ENCODE measurements at places on chromosomes 5 and 9.

- no peak for DNase-seq
Observed at GRCh38 chr9:83270116-83270515, 207.2 kb upstream of the RASEF start.

DNA sequence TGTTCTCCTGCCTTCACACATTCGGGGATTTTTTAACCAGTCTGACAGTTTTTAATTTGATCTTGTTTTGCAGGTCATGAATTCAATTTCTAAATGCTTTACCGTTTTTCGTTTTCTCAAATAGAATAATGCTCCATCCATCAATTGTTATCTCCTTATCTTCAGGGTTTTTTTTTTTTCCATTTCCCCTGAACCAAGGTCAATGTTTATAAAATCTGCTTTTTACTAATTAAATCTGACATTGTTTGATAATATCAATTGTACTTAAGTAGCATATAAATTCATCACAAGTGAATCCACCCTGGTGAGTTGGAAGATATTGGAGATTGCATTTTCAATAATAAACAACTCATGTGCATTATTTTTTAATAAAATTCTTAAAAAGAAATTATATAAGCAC is 2004.6 kb upstream of the WWC1 start:
- DNase-seq = no peak

- DNase-seq = no peak
Observed at GRCh38 chr9:5499889-5500398, 10.4 kb upstream of the PDCD1LG2 start.

- no peak for DNase-seq
Observed at GRCh38 chr9:113715086-113715485, 161.0 kb upstream of the ZNF618 start.

DNA sequence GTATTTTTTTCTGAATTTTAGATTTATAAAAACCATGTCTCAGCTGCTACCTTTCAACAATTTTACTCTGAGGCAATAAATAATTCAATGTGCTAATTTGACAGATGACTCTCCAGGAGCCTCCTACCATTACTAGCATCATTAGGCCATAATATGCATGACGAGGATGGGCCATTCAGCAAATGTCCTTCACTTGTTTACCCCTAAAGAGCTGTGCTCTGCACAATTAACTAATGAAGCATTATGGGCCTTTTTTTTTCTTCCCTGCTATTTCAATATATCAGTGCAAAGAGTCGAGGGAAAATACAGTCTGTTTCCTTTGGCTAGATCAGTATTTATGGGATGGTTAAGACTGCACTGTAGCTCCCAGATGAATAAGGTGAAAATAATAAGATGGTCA is 627.2 kb downstream of the ISL1 start:
- DNase-seq = no peak

GRCh38 chr5:170095646-170096045 is 10.1 kb upstream of the FOXI1 start:
- DNase-seq = no peak

- no peak for DNase-seq
Observed at GRCh38 chr5:109561447-109561846, 128.3 kb upstream of the MAN2A1 start.

- DNase-seq = no peak
Observed at GRCh38 chr9:96004379-96004778, 128.9 kb downstream of the ERCC6L2 start.

GRCh38 chr9:86471171-86471815 is 117.1 kb upstream of the TUT7 start:
- DNase-seq = no peak

DNA sequence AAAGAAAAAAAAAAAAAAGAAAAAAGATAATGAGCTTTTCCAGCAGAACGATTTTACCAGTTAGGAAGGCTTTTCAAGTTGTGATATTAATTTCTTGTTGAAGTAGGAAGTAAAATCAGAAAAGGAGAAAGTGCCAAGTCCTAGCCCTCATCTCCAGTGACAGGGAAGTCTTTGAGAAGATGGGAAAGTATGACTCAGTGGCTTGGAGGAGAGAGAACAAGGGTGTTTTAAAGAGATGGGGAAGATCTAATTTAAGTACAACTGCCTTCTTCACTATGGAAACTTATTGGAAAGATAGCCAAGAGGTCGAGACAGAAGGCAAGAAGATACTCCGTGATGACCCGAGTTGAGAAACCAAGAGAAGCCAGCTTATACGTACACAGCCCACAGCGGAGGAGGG is 22.6 kb downstream of the FGF1 start:
- no peak for DNase-seq

GRCh38 chr5:173622183-173623047 is 6.0 kb upstream of the BOD1 start:
- DNase-seq = no peak
